Activated CD4-positive, alpha-beta T cell treated with anti-CD3 and anti-CD28 coated beads, Interleukin-2, Interleukin-4, amounts not matched to agents 100 ng/mL and 50 ng/mL, durations not matched to agents 16 hours and 8 hours (primary cell): ENCODE measurements at places on chromosomes 11 and 22.

DNA sequence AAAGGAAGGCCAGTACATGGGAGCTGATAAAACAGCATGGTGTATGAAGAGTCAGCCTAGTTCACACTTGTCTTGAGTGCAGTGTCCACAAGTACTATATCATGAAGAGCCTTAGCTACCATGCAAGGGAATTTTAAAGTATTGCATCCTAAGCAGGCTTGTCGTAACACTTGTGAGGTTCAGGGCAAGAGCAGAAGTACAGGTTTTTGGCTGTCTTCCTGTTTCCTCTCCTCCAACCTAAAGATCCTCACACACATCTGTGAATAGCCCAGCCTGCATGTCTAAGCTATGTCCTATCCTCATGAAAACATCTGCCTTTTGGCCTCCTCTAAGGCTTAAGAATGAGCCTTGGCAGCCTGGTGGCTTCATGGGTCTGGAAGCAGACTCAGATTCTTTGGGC, 34.6 kb upstream of the TMEM123 start:
- DNase-seq: no peak

- DNase-seq: no peak
These were observed 18.1 kb downstream of the TBC1D10A start for GRCh38 chr22:30308518-30309230.

DNA sequence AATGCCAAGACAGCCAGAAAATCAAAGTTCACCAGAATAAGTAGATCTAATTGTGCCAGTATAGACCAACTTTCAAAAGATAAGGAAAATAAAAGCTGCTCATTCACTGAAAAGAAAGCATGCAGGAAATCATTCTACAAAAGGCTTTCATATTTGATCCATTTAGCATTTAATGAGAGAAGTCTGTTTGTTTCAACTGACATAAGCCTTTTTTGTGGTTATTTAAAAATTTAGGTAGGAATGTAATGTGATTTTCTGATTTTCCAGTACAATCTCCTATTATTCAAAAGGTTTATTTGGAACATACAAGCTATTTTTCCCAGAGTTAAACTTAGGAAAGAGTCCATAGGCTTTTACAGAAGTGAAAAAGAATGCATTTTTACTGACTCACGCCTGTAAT, 92.7 kb downstream of the SBF2 start:
- DNase-seq: no peak

DNA sequence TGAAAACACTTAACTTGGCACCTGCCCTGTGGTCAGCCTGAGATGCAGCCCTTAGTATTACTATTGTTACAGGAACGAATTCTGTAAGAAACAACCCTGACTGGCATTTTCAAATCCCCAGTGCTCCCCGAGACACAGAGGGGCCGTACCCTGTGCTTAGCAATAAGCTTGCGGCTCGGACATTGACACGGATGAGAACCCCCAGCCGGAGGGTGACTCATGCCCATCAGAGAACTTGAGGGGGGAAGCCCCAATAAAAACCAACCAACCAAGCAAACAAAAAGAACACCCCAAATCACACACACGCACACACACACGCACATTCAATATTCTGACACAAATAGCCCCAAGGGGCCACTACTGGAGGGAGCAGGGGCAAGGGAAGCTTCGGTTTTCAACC, 63.8 kb downstream of the SHISAL1 start:
- no peak for DNase-seq

DNA sequence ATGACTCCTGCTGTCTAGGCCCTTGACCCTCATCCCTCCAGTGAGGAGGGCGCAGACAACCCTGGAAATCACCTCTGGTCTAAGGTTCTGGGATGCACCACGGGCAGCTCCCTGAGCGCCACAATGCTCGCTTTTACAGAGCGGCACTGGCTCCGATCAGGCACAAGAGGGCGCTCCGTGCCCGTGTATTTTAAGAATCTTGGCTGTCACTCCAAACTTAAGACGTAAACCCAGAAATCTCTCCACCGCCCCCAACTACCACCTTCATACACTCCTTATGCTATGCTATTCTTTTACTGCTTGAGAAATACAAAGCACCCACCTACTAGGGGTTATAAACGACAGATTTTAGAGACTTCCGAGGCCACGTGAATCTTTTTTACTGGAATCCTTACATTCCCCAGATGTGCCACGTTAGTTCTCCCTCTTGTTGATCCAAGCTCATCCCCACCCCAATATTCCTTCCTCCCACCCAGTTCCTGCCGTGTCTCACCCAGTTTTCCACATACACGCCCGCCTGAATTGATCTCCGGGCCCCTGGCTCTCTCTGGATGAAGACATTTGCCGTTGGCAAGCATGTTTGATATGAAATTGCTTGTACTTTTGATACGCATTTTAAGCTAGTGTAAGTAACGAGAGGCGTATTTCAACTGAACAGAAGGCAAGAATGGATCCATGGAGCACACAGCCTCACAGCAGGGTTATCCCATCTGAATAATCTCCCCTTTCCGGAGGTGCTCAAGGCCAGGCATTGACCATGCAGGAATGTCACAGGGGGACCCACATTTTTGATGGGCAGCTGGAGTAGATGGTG, 453.5 kb downstream of the OPCML start:
- DNase-seq: peak; percentile 38

DNA sequence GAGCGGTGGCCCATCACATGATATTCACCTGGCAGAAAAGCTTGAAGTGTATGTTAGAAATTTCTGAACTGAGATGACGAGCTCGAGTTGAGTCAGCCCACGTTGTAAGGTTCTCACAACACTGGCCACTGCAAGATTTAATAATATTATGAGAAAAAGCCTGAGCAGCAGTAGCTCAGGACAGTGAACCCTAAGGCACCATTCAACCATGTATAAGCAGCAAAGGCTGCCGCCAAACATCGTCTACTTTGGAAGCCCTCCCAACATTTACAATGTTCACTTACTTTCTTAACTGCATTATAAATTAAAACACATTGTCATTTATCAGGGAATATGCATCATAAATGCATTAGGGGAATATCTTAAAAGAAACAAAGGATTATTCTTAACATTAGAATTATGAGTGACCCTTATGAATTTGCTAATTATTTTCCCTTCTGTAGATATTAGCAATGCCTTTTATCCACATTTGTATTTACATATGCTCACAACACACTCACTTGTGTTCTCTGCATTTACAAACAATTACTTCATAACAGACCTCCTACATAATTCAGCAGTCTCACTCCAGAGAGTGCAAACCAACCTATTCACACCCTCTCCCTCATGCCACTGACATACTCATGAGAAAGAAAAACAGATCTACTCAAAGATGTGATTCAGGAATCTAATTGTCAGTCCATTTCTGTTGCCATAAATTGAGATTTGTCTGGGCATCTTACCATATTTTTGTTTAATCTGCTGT, 57.7 kb upstream of the CARD18 start:
- DNase-seq: no peak

DNA sequence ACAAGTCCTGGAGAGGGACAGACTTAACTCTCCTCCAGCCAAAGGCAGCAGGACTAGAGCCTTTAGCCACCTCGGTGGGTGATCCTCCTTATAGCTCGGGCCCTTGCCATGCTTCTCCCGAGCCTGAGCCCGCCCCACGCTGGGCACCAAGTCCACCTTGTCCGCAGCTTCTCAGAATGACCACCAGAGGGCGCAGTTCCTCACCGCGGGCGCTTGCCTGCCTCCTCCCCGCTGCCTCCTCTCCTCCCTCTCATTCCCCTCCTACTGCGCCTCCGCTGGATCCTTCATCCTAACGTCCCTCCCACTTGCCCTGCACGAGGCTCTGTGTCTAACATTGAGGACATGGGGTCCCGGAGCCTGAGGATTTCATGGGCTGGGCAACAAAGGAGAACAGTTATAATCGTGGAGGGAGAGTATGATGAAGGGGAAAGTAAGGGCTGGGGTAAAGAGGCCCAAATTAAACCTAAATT, 11.3 kb upstream of the MOGAT2 start:
- DNase-seq: peak; percentile 68

GRCh38 chr11:116162886-116163230, 609.9 kb downstream of the BUD13 start:
- no peak for DNase-seq

DNA sequence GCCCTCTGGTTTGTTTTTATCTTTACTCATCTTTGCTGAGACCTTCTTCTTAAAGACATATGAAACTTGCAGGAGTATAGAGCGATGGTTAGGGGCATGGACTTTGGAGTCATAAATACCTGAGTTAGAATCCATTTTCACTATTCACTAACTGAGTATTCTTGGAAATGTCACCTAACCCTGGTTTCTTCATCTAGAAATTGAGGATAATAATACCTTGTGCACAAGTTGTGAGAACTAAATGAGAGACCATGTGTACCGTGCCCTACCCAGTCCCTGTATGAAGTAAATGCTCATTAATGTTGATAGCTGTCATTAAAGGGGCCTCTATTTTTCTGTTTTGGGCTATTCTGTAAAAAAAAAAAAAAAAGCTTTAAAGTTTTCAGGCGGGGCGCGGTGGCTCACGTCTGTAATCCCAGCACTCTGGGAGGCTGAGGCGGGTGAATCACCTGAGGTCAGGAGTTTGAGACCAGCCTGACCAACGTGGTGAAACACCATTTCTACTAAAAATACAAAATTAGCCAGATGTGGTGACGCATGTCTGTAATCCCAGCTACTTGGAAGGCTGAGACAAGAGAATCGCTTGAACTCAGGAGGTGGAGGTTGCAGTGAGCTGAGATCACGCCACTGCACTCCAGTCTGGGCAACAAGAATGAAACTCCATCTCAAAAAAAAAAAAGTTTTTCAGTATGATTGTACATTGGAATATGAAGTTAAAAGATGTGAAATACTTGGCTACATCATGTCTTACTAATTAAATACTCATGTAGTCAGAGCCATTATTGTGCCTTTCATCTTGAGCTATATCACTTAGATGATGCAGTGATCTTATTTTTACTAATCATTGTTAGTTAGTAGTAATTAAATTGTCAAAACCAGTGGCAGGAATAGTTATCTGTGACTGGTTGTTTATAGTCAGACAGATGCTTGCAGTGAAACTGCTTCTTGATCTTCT, 95.0 kb downstream of the AMOTL1 start:
- DNase-seq: peak; percentile 13

GRCh38 chr11:30230714-30231113, at the start of gene FSHB:
FSHB (plus strand) TSS chr11:30231014; CDS start chr11:30231903, 889 bp downstream.
- DNase-seq: no peak
